Left renal pelvis (tissue), 4 donors: ENCODE measurements at places on chromosomes 11 and 22. TPM values are rescaled to one million over a fixed set of nuclear protein-coding genes. Genes with fewer than 3 reads are reported as not detected.

DNA sequence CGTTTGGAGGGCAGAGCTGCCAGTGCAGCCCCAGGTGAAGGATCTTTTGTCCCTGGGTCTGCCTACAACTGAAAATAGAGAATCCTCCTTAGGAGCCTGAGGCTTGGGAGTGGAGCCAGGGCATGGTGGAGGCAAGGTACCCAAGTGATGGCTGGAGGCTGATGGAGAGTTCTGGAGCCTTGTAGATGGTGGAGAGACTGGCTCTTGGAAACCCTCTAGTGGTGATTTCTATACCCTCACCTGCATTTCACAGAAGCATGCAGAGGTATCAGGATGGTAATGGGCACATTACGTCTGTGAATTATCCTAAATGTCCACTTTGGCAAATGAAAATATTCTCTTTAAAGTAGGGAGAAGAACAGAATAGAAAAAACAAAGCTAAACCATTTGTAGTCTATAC lies 44.4 kb downstream of the INSC start:
- no peak for DNase-seq

DNA sequence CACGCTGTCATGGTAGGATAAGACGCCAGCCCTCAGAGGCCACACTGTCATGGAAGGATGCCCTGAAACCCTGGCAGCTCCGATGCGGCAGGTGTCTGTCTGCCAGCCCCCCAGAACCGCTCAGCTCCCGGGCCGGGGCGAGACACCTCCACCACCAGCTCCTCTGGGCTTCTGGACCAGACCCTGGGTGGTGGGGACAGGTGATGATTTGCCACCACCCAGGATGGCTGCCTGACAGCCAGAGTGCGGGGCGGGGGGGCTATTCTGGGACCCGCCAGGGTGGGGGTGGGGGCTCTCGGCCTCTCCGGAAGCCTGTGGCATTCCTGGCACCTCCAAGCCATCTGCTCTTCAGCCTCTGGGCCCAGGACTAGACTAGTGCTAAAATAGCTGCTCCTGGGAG lies 9.4 kb downstream of the PHLDA2 start:
- DNase-seq, result no peak

GRCh38 chr22:42862045-42862734 lies 5.1 kb upstream of the ARFGAP3 start:
- no peak for DNase-seq

DNA sequence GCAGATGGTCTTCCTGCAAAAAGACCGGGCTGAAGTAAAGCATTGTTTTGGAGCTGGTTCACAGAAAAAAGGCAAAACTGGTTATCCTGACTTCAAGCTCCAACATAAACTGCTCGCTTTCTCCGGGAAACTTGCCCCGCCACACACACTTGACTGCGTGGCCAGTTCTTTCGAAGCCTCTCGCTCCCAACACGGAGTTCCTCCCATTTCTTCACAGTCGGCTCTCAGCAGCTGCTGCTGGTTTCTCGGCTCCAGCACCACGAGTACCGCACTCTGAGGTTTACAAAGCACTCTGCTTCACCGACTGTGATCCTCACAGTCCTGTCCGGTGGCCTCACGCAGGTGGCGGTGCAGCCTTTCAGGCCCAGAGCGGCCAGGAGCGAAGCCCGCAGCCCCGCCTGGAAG lies 264 bp downstream of the CHEK1 start:
- DNase-seq, result no peak

DNA sequence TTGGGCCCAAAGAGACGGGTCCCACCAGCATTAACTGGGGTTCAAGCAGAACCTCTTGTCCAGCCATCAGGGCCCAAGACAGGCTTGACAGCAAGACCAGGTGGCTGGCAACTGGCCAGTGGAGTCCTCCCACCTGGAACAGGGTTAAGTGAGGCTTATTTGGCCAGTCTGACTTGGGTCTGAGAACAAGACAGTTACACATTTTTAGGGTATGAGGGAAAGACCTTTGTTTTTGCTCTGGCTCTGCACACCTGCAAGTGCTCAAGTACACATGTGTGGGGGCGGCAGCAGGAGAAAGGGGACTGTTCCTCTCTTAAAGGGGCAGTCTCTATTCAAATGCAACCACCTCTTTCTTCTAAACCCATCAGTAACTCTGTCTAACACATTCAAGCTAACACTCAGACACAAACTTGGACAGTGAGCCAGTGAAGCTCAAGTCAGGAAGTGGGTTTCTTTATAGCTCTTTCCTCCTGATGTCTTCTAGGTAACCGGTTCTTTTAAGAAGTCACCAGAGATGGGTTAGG lies 116.2 kb downstream of the ETS1 start:
- no peak for DNase-seq

DNA sequence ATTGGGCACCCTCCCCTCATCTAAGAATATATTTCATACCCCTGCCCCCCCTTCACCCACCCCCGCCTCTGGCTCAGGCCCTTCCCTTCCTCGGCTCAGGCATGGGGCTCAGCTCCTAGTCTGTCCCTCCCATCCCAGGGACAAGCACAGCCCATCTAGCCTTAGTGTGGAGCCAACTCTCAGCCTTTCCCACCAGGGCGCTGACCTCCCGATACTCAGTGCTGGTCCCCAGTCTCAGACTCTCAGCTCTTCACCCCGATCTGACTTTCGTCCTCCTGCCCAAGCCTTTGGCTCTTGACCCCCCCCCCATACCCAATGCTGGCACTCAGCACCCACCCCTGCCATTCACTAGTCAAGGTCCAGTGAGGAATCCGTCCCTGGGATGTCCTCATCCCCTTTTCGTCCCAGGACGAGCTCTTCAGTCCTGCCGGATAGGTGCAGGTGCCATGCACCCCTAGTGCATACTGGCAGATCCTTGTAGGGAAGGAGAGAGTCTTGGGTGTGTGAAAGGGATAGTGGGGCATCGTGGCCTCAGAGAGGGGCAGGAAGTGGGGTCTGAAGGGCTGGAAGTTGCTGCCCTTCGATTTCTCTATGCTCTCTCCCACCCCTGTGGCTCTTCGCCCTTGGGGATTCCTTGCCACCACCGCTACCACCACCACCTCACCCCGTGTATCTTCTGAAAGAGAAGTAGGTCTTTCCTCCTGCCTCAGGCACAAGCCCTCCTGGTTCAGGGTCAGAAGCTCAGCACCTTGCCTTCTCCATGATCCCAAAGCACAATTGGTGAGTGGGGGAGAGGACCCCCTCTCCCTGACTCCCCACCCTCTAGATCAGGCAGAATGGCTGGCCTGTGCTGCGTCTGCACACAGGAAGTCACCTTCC lies 2.4 kb downstream of the TPBGL start:
- DNase-seq, result no peak

MOGAT2 gene
- 0.22 TPM for polyA plus RNA-seq

PDE2A gene
- polyA plus RNA-seq, result 16.3 TPM

- no peak for DNase-seq
Observed at GRCh38 chr22:39360242-39360641, 10.5 kb downstream of the SYNGR1 start.

GRIA4 gene
- polyA plus RNA-seq, result 0.60 TPM

ZNF70 gene
- polyA plus RNA-seq, result 8.1 TPM

NR1H3 gene
- polyA plus RNA-seq, result 35.6 TPM

GRCh38 chr22:26124991-26125725 lies 44.1 kb upstream of the SEZ6L start:
- DNase-seq, result no peak

GRCh38 chr22:47734511-47734910 lies 972.1 kb downstream of the TBC1D22A start:
- DNase-seq, result no peak

- no peak for DNase-seq
Observed at GRCh38 chr11:31059529-31059928, 310.0 kb downstream of the DCDC1 start.
